Stimulated activated CD8-positive, alpha-beta memory T cell treated with anti-CD3 and anti-CD28 coated beads, Interleukin-7, amount 100 ng/mL, for 1 hour (primary cell): ENCODE measurements at places on chromosomes 12 and 14.

DNA sequence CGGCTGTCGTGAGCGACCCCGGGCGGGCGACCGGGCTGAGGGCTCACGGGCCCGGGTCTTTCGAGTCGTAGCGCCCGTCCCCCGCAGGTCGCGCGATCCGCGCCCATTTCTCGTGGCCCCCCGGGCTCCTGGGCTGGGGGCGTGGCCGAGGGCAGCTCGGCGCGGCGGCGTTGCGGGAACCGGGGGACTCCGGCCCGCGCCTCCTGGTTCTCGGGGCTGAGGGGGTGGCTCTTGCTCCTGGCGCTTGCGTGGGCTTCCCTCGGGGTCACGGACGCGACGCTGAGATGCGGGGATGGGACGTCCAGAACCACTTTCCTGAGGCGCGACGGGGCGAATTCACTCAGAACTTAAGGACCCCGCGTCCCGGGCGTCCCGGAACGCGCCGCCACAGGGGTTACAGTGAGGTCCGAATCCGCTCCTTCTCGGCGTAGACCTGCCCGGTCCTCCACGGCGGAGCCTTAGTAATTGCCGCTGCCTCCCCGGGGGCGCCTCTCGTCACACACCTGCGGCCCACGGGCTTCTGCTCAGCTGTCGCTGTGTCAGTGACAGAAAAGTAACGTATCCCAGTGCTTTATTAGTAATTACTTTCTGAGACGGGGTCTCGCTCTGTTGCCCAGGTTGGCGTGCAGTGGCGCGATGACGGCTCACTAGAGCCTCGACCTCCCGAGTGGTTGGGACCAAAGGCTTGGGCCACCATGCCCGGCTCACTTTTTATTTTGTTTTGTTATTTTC is 606 bp downstream of the EP400 start:
- peak; percentile 8 for DNase-seq

DNA sequence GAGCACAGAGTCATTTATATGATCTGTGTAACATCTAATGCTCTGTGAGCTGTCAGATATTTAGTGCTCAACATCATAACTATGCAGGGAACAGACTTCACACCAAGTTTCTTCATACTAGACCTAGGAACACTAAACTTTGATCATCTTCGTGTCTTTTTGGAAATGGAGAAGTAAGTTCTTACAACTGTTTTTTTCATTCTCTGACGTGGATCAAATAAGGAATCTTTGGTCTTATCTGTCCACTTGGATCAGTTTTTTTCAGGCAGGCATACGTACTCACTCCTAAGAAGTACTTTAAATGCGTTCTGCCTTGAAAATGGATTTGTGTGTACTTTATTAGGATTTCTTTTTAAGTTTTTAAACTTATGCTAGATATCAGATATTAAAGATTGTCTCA is 191.0 kb downstream of the FBXL14 start:
- no peak for DNase-seq

DNA sequence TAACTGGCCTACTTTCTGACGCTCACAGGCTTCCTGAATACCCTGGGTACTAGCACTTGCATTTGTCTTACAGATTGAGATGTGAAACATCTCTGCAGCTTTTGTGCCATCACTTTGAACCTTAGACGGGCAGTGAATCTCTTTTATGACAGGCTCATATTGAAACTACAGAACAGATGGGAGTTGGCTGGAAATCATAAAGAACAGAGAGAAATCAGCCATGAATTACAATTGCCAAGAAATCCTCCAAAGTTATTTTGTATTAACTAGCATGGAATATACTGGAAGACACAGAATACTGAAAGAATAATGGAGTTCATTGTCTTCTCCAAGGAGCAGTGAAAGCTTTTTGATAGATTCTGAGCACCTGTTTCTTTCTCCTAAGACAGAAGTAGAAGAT is 32.7 kb downstream of the MYF5 start:
- no peak for DNase-seq

GRCh38 chr12:2963154-2963759 is 4.1 kb downstream of the TEAD4 start:
- no peak for DNase-seq

DNA sequence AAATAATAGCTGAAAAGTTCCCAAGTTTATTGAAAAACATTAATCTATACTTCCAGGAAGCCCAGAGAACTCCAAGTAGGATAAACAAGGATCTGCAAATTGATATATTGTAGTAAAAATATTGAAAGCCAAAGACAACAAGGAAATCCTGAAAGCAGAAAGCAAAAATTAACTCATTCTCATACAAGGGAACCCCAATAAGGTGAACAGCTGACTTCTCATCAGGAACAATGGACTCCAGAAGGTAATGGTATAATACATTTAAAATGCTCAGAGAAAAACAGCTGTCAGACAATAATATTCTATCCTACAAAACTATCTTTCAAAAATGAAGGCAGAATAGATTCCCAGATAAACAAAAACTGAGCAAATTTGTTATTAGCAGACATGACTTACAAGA is 138.1 kb upstream of the BMP4 start:
- DNase-seq, result no peak

DNA sequence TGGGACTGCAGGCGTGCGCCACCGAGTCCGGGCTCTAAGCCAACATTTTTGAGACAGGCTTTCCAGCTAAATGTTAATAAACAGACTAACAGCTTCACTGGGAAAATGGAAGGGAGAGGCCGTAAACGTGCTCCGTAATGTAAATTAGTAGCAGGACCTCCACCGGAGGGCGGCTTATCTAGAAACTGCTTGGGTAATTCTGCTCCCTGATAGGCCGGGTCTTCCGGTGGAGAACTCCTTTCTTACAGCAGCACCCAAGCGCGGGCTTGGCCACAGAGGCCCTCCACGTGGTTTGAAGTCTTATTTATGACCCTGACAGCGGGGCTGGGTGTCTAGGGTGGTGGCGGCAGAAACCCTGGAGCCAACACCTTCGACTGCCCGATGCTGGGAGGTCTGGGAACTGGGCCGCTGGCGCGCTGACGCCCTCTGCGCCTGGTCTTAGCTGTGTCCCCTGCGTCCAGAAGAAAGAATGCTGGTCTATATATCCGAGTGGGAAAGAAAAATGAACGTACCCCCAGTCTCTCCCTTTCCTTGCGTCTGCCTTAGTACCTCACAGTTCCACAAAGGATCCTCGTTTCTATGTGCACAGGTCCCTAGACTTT is 1.7 kb downstream of the DPPA3 start:
- no peak for DNase-seq

GRCh38 chr14:68284333-68284732 is 464.8 kb downstream of the RAD51B start:
- DNase-seq, result no peak

GRCh38 chr12:73632661-73633060 is 905.0 kb upstream of the ATXN7L3B start:
- DNase-seq, result no peak

- DNase-seq, result no peak
Measured at GRCh38 chr12:9971181-9971580, at the start of gene CLEC12A. CLEC12A (plus strand) TSS chr12:9971409; CDS start chr12:9971597, 188 bp downstream.

- DNase-seq, result no peak
Measured at GRCh38 chr12:92529944-92530343, 172.8 kb upstream of the PLEKHG7 start.

- no peak for DNase-seq
Measured at GRCh38 chr14:32372154-32372553, 43.1 kb downstream of the AKAP6 start.

DNA sequence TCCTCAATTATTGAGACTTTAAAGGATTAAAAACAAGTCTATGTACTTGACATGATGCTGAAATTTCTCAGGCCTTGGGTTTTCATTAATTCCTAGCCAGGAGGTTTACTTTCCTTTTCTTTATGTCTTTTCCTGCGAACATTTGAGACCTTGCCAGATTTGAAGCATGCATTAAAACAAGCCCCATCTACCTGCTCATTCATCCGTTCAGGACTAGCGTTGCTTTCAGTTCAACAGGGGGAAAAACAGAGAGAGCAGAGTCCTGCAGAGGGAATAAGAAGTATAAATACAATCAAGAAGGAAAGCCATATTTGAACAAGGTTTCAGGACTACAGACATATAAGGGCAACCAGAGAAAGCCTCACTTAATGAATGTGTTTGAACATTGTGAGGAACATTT is 542.4 kb downstream of the DIO2 start:
- no peak for DNase-seq

GRCh38 chr12:22731236-22731635 is 106.3 kb downstream of the ETNK1 start:
- no peak for DNase-seq

DNA sequence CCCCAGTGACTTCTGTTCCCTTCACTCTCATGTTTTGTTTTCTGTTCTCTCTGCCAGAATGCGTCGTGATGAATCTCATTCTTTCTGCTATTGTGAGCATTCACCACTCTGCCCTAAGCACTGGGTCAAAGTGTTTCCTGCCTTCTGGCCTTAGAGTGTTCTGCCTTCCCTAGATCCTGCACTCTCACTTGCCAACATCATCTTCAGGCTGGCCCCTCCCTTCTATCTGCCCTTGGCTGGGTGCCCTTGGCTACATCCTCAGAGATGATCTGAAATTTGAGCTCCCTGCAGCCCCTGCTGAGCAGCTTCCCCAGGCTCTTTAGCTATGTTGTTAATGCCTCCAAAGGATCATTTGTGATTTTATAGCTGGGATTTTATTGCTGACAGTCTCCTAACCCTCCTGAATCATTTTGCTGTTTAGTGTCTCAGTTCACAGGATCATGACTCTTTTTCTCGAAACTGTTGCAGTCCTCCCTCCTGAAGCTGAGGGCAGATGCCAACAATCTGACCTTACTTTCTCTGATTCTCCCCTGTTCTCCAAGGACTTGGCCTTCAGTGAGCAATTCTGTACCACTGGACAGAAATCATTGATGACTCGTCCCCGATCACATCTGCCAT is 4.5 kb downstream of the DHRS2 start:
- DNase-seq, result no peak
